Right renal pelvis (tissue), 4 donors: ENCODE measurements at places on chromosomes 7 and 10. TPM values are rescaled to one million over a fixed set of nuclear protein-coding genes. Genes with fewer than 3 reads are reported as not detected.

DNA sequence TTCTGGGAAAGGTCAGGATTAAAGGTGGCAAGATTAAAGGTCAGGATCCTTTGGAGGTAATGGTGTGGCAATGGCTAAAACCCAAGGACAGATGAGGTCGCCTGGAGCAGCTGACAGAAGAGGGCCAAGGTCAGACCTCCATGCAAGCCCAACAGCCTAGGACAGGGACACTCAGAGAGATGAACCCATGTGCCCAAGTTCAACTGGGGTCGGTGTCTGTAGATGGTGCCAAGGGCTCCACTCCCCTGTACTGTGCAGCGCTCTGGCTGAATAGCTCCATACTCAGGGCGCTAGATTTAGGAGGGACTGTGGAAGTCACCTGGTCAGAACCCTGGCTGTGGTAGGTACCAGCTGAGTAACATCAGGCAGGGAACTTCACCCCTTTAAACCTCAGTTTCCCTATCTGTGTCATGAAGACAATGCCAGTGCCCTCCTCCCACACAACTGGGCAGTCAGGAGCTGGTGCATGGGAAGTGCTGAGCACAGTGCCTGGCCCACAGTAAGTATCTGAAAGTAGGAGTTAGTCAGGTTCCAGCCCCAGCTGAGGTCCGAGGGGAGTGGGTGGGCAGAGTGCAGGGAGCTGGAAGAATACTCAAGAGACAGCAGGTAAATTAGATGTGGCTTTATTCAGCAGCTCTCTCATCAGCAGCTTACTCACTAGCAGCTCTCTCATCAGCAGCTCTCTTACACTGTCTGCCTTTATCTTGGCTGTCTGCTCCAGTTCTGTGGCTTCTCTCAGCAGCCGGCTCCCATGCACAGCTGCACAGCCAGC lies 327.1 kb downstream of the GLRX3 start:
- DNase-seq, result no peak

DNA sequence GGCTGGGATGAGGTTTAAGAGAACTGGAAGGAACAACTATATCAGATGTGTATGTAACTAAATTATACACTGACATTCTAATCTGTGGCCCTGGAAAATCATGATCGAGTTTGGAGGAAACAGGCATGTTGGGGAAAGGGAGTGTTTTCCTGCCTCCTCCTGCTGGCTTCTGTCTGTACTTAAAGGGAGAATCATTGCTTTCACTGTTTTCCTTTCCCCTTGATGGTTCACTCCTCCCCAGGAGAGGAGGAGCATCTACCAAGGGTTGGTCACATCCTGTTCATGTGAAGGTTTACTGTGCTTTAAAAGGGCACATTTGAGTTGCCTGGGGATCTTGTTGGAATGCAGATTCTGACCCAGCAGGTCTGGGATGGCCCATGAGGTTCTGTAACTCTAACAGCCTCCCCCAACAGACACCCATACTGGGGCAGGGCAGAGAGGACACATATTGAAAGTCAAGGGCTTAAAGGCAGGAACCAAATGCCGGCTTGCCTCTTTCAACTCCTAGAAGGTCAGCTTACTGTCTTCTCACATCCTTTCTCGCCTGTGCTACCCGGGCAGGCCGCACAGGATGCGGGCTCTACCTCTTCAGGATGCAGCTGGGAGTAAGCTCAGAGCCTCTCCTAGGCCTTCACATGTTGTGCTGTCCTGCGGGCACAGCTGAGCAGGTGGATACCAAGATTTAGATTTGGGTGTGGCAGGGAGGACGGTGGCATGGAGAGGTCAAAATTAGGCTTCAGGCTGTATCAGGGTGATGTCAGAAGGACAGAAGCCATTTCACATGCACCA lies 694.8 kb downstream of the KCNMA1 start:
- DNase-seq, result no peak

HACD1 gene
- 16.8 TPM for polyA plus RNA-seq

SVIL gene
- 42.1 TPM for polyA plus RNA-seq

ASIC3 gene
- 2.0 TPM for polyA plus RNA-seq
